HL-60 (cell line): ENCODE measurements at places on chromosomes 12 and 14.

- no peak for DNase-seq
Measured at GRCh38 chr12:118694128-118694775, 287.1 kb upstream of the SRRM4 start.

DNA sequence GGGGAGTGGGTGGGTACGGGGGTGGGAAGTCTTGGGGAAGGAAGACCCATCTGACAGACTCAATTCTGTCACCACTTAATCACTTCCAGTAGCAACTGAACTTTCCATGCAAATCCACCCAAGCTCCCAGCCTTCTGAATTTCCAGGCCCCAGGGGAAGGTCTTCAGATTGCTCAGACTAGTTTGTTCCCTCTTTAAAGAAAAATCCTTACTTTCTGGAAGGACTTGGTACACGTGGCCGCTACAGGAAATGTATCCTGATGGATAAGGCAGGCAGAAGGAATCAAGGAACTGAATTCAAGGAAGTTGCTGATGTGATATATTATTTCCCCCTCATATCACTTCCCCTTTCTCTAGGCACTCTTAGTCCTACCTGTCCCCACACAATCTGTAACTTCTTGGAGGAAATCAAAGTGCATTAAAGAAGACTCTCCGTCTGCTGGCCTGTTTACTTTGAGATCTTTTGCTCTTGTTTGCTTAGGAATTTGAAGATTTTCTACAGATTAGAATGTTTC lies 6.4 kb downstream of the NFKBIA start:
- DNase-seq = no peak

GRCh38 chr12:112115259-112116045 lies 6.9 kb upstream of the NAA25 start:
- DNase-seq = no peak

DNA sequence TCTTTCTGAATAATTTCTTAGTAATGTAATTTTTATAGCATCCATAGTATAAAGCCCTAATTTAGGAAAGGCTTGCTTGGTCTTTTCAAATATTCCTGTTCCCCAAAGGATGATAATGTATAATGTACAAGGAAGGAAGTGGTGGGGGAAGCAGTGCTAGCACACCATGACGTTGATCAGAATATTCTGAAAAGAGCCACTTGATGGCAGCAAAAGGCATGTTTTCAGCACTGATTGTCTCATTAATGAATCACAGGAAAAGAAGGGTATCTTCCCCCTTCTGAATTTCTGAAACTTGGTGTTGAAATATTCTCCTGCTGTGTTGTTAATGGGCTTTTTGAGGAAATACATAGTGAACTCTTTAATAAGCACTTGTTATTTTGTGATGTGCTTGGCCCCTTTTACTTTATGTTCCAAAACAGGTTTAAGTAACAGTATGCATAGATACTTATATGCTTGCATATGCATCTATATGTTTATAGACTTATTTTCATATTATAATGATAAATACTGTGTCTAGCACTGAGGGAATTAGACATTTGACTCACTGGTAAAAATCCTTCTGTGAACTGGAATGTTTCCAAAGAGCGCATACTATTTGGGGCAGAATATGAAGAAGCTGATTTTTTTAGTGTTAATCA lies 122.0 kb downstream of the TMEM117 start:
- peak; percentile 3 for DNase-seq

GRCh38 chr14:63793376-63793775 lies 59.4 kb upstream of the SYNE2 start:
- DNase-seq = no peak

DNA sequence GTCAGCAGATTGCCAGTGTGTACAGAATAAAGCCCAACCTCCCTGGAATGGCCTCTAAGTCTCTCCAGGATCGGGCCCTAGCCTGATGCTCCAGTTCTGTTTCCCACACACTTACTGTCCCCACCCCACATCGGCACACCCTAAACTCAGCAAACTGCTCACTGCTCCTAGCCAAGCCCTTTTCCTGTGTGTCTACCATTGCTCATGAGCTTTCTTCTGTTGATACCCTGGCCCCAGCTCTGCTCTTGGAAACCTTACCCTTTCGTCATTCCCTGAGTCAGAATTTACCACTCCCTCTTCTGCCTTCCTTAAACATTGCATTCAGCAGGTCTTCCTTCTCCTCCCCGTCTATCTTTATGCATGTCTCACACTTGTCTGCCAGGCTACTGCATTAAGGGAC lies 158.9 kb downstream of the TMX1 start:
- DNase-seq = no peak

- DNase-seq = no peak
Measured at GRCh38 chr14:53461858-53462257, 308.7 kb upstream of the DDHD1 start.

DNA sequence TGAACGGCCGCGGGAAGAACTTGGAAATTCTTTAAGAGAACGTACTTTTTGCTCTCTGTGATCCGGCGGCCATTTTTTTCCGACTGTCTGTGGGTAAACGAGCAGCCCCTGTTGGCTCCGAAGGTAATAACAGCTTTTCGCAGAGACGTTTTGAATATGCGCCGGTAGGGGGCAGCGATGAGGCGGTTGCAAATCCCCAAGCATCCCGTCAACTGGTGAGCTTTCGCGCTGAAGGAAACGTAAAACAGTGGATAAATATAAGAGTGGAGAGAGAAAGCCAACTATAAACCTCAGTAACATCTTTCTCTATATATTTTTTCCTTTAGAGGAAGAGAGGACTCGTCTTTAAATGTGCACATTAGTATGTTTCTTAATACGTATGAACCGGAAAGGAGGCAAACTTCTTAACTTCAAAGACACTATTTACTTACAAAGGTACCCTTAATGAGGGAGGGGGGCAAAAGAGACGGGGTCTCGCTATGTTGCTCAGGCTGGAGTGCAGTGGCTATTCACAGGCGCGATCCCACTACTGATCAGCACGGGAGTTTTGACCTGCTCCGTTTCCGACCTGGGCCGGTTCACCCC lies 9.6 kb upstream of the NEMF start:
- DNase-seq = peak; percentile 64

DNA sequence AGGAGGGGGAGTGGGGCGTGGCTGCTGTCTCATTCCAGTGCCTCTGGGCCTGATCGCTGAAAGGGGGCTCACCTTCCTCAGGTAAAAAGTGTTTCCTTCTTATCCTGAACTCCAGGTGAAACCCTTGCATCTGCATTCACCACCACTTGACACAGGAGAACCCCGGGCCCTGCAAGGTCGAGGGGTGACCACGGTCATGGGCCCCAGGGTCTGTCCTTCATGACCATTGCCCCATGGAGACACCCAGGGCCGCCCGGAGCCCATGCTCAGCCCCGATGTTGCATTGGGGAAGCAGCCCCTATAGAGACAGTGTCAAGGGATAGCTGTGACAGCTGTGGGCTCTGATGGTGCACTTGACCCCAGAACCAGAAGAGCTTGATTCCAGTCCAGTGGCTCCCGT lies 34.4 kb upstream of the DYNC1H1 start:
- no peak for DNase-seq

DNA sequence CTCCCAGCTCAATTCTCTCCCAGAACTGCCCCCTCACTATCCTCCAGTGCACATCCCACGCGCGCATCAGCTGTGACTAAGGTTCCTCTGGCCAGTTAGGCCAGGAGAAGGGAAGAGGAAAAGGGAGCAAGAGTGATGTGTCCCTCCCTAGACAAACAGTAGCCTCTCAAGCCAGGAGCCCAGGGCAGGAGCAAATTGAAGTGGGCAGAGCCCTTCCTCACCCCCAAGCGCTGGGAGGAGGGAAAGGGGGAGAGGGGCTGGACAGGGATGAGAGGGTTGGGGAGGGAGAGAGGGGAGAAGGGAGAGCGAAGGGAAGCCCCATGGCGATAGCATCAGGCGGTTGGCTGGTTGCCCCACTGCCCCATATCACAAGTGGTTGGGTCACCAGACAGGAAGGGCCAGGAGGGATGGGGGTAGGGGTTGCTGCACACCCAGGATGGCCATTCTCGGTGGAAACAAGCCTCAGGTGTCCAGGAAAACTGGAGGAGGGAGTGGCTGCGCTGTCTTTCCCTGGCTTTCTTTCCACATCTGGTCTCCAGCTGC lies 1.1 kb downstream of the CD63 start:
- DNase-seq = no peak

GRCh38 chr12:53740130-53740491 lies 11.7 kb downstream of the CISTR start:
- no peak for DNase-seq

- no peak for DNase-seq
Measured at GRCh38 chr12:17841496-17841895, 248.5 kb downstream of the RERGL start.

- DNase-seq = peak; percentile 92
Measured at GRCh38 chr12:58046271-58046670, 104.9 kb downstream of the ATP23 start.

GRCh38 chr14:60753264-60754119 lies 18.9 kb downstream of the MNAT1 start:
- DNase-seq = peak; percentile 93

- DNase-seq = no peak
Measured at GRCh38 chr12:49503674-49504180, 35.1 kb upstream of the KCNH3 start.

DNA sequence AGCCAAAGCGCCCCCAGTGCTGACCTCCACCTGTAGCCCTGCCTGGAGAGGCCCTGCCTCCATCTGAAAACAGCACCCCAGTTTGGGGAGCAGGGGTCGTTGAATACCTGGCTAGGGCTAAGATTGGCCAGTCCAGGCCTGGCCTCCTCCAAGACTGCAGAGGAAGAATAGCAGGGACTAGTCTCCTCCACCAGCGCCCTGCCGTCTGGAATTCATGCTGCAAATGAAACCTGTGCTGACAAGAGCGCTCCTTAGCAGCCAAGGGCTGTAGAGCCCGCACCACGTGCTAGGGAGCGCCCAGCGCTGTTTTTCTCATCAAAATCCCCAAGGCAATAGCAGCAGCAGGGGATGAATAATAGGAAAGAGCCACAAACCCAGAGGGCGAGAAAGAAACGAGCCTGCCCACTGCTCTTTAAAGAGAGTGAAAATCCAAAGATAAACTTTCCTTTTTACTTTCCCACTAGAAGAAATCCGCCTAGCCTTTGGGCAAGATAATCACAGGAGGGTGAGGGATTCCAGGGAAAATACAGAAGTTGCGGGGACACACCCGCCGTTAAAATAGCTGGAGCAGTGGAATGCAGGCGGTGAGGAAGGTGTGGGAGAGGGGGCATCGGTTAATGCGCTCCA lies 3.3 kb downstream of the COL2A1 start:
- DNase-seq = no peak

DNA sequence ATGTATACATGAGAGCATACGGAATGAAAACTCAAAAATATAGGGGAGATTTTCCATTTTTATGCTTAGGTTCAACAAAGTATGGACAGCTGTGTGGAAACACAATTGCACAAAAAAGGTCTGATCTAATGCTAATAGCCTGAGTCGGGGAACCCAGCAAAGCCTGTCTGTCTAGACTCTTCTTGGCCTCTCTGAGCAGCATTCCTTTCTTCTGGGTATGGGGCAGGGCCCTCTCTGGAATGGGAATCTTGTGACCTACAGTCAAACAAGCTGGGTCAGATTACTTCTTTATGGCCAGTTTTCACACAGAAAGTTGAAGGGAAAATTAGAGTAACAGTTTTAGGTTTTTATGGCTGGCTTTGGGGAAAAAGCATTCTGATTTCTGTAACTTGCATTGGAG lies 534.0 kb upstream of the LMO3 start:
- no peak for DNase-seq

- peak; percentile 23 for DNase-seq
Measured at GRCh38 chr14:88189417-88190191, 133.5 kb downstream of the KCNK10 start.

GRCh38 chr12:3274664-3275063 lies 197.5 kb downstream of the TSPAN9 start:
- no peak for DNase-seq

DNA sequence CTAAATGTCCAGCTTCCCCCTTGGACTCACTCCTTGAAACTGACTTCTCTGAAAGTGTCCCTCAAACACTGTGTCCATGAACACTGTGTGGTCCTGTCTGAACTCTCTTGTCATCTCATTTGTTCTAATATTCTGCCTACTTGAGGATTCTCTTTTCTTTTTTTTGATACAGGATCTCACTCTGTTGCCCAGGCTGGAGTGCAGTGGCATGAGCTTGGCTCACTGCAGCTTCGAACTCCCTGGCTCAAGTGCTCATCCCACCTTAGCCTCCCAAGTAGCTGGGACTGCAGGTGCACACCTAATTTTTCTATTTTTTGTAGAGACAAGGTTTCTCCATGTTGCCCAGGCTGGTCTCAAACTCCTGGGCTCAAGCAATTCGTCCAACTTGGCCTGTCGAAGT lies 4.9 kb upstream of the HEBP1 start:
- no peak for DNase-seq

GRCh38 chr12:70246580-70246979 lies 3.3 kb downstream of the CNOT2 start:
- DNase-seq = no peak

GRCh38 chr12:88889326-88890110 lies 309.2 kb upstream of the KITLG start:
- no peak for DNase-seq

- DNase-seq = no peak
Measured at GRCh38 chr14:101719708-101720107, 41.8 kb upstream of the PPP2R5C start.

DNA sequence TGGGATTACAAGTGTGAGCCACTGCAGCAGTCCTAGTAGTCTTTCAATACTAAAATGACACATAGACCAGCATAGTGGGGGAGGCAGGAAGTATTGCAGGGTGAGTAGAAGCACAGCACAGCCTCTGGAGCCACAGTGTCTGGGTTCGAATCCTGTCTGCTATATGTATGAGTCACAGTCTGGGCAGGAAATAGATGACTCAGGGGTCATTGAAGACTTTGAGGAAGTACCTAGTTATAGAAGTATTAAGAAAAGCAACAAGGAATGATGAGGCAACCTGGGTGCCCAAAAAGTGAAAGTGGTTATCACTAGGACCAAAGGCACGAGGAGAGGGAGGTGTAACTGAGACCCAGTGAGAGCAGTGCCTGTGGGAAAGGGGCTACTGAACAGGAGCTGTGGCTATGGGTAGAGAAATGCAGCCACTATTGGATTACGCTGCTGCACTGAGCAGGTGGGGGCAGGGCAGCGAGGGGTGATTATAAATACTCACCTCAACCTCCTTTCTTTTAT lies 124.0 kb downstream of the PDE3A start:
- DNase-seq = peak; percentile 73

DNA sequence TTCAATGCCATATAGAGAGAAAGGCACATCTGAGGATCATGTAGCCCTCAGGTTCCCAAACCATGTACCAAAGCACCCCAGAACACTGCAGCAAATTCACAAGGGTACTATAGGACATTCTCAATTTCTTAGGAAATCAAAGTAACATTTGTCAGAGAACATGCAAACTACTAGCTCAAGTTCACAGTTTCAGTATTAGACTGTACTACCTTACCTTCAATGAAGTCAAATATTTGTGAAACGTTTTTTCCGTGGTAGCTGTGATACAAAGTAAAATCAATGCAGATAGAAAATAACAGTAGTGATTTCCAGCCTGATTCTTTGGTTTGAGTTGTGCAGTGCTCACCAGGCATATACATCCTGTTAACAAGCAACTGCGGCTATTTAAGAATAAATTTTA lies 197.1 kb downstream of the MED13L start:
- no peak for DNase-seq

- DNase-seq = no peak
Measured at GRCh38 chr12:3257411-3257810, 180.2 kb downstream of the TSPAN9 start.

GRCh38 chr12:104333692-104334255 lies 30.2 kb downstream of the EID3 start:
- no peak for DNase-seq
